ENCODE measurements at places on chromosomes 6 and 20. TPM values are rescaled to one million over a fixed set of nuclear protein-coding genes. Genes with fewer than 3 reads are reported as not detected.
A peak's percentile ranks its signal among the peaks of the same experiment; 100 is the strongest.

- no peak for DNase-seq
Measured at GRCh38 chr6:126477678-126478077, 137.8 kb downstream of the CENPW start.

CTCFL gene
- total RNA-seq, result not detected

GRCh38 chr20:57007171-57007540, 259.3 kb downstream of the BMP7 start:
- DNase-seq, result no peak

DNA sequence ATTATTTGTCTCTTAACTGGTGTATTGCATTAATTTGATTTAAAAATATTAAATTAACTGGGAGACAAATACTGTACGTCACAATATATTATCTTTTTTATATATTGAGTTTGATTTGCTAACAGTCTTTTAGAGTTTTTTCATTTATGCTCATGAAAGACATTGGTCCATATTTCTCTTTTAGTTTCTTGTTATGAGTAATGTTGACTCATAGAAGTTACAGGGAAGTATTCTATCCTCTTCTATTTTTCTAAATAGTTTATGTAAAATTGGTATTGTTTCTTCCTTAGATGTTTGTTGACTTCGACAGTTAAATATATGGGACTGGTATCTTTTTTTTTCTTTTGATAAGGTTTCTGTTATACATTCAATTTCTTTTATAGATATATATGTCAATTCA, 1115.6 kb upstream of the CITED2 start:
- no peak for DNase-seq

ALDH5A1 gene
- 39.6 TPM for total RNA-seq

SYNDIG1 gene
- 4.6 TPM for total RNA-seq

- peak; percentile 52 for DNase-seq
Measured at GRCh38 chr6:116764961-116765841, at the start of gene FAM162B. TSS of gene FAM162B (minus strand) at chr6:116765719. CDS start at chr6:116765576, 143 bp downstream.

DNA sequence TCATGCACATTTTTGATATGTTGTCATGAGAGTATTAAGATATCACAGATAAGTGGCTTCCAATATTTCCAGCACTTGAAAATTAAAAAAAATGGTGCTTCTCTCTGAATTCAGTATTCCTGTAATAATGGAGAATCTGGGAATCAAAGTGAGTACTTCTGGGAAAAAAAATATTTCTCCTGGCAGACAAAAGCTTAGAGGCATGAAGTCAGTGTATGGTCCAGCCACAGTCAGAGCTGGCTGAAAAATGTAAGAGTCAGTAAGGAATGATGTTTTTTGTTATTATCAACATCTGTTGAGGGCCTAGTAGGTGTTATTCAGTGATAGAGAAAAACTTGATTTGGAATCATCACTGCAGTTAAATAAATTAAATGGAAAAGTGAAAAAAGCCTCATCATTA, 3.2 kb upstream of the RFPL4B start:
- no peak for DNase-seq

COL21A1 gene
- total RNA-seq, result 9.3 TPM

DNA sequence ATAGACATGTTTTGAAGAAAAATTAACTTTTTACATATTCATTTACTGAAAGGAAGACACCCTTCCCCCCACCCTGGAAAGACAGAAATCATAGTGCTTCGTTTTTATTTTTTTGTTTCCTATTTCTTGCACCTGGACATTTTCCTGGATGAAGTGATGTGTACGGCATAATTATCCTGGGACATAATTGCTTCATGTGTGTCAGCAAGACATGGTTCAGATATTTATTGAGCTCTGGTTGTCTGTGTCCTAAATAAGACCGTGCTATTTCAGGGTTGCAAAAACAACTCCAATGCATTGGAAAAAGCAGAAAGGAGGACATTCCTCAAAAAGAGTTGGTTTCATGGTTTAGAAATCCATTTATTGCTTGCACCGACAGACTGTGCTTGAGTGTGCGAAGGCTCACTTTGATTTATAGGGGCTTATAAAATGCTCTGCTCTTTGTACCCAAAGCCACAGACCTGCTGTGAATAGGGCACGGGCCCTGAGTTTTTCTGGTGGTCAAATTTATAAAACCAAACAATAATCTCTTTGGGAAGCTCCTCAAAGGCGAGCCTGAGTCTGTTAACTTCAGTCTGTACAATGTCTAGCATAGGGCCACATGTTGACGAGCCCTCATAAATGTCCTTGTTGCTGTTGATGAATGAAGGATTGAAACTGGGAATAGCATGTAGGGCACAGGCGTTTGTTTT, 179.5 kb downstream of the SOX4 start:
- DNase-seq, result no peak

DNA sequence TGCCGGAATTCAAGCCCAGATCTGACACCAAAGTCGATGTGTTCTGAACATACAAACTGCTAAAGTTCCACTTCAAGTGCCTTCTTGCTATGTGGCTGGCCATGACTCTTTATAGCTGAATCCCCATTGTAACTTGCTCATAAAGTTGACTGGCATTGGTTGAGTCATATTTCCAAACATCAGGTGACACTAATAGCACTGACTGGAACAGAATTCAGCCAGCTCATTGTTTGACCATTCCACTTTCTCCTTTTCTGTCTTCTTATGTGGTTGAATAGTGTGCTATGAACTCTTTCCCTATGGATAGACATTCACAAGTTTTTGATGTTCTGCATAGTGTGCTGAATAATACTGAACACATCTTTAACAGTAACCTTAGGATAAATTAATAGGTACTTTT, 266.2 kb upstream of the ZFP64 start:
- DNase-seq, result no peak

TAAR6 gene
- total RNA-seq, result not detected

CGA gene
- not detected for total RNA-seq

GRCh38 chr6:133097208-133097607, 143.9 kb upstream of the EYA4 start:
- DNase-seq, result no peak

DAAM2 gene
- total RNA-seq, result 23.0 TPM

PRL gene
- total RNA-seq, result not detected

- no peak for DNase-seq
Measured at GRCh38 chr6:156864557-156864956, 87.4 kb downstream of the ARID1B start.

DNA sequence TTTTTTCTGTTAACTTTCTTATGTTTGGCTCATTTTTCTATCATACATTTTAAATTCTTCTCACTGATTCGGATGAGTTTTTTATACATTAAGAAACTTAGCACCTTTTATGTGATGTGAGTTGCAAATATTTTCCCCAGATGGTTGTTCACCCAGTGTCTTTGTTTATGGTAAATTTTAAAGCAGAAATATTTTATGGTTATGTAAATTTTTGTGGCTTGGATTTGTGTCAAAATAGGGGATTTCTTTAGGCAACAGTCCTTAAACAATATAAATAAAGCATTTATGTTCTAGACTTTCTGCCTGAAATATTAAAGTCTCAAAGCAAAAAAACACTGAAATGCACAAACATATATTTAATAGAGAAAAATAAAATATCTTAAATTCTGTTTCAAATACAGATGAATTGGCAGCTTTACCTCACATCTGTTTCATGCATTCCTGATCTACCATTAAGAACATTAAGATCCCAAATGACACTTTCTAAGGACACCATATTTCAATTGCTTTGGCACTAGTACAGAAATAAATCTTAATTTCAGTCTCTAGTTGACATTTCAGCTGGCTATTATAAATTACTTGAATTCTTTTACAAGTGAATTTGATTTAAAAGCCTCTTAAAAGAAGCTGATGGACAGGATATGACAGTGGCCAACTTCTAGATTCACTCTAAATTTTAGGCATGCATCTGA, 646.6 kb downstream of the HACE1 start:
- no peak for DNase-seq

TFAP2A gene
- 45.2 TPM for total RNA-seq

PRRT1 gene
- total RNA-seq, result 2.8 TPM

DNA sequence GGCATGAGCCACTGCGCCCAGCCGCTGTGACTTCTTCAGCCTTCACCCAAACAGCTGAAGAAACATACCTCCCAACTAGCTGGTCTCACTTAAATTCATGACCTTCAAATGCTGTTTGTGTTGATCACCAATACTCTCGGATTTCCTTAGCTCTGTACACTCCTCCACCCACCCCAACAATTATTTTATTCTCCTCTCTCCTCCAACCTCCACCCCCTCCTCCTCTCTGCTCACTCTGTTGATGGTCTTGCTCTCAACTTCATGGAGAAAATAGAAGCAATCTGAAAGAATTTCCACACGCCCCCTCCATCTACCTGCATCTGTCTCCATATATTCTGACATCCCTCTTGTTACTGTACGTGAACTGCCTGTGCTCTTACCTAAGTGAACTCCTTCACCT, 6.6 kb upstream of the DLK2 start:
- no peak for DNase-seq

- DNase-seq, result no peak
Measured at GRCh38 chr6:109521080-109521479, 38.1 kb upstream of the ZBTB24 start.

PPP1R14C gene
- total RNA-seq, result 0.52 TPM

OPRM1 gene
- not detected for total RNA-seq

DNA sequence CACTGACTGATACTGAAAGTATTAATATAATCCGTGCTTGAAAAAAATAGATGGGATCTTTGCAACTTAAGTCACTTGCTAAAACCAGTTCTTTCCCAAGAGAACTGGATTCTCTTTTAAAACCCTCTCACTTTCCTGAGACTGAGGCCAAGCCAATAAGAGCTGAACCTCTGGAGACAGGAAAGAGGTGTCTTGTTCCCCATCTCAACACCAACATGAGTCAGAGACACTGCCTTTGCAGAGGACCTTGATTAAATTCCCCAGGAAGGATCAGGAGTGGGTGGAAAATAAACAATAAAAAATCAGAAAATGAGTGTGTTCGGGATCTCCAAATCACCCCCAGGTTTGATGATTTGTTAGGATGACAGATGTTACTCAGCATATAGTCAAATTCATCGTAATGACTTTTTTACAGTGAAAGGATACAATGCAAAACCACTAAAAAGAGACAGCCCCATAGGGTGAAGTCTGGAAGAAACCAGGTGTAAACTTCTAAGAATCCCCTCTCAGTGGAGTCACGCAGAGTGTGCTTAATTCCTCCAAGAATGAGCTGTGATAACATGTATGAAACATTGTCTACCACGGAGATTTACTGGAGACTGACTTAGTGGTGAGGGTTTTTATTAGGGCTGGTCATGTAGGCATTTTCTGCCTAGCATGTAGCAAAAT, 122.8 kb upstream of the BEND3 start:
- DNase-seq, result no peak

- no peak for DNase-seq
Measured at GRCh38 chr6:145003145-145003544, 718.0 kb downstream of the UTRN start.

DNA sequence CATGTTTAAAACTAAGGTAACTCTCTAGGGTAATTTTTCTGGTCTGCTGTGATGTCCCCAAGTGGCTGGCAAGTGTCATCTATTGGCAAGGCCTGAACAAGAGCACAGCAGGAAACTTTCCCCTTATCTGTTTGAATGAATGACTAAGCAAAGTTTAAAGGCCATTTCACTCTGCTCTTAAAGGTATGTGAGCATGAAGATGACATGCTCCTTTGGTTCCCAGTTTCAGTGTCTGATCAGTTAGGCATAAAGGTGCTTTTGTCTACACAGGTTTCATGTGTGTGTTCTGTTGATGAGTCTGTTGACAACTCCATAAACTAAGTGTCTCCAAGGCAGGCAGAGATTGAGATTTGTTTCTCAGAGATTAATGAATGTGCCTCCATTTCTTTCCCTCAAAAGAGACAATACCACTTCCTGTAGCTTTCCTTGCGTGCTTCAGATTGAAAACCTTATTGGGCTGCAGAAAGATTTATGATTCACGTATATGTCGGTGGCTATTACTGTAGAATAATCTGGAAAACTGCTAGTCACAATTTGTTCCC, 83.9 kb downstream of the MAP3K7 start:
- no peak for DNase-seq

DNA sequence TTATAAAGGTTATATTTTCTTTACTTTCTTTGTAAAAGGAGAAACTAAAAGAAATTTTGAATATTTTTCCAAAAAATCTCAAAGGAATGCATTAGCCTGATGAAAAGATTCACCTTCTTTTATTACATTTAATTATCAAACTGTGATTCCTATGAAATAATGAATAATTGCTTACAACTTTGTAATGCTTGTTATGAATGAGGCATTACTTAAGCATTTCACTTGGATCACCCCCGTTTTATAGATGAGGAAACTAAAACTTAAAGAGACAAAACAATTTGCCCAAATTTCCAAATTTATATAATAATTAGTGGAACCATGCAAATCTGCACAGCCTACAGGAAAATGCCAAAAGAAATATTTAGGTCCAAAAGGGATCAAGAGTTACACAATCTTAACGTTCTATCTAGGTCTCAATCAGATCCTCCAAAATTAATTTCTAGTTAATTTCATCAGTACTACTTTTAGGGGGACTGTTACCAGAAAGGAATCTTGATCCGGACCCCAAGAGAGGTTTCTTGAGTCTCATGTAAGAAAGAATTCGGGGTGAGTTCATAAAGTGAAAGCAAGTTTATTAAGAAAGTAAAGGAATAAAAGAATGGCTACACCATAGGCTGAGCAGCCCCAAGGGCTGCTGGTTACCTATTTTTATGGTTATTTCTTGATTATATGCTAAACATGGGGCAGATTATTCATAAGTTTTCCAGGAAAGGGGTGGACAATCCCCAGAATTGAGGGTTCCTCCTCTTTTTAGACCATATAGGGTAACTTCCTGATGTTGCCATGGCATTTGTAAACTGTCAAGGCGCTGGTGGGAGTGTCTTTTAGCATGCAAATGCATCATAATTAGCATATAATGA, 288.0 kb downstream of the ADGB start:
- no peak for DNase-seq

DNA sequence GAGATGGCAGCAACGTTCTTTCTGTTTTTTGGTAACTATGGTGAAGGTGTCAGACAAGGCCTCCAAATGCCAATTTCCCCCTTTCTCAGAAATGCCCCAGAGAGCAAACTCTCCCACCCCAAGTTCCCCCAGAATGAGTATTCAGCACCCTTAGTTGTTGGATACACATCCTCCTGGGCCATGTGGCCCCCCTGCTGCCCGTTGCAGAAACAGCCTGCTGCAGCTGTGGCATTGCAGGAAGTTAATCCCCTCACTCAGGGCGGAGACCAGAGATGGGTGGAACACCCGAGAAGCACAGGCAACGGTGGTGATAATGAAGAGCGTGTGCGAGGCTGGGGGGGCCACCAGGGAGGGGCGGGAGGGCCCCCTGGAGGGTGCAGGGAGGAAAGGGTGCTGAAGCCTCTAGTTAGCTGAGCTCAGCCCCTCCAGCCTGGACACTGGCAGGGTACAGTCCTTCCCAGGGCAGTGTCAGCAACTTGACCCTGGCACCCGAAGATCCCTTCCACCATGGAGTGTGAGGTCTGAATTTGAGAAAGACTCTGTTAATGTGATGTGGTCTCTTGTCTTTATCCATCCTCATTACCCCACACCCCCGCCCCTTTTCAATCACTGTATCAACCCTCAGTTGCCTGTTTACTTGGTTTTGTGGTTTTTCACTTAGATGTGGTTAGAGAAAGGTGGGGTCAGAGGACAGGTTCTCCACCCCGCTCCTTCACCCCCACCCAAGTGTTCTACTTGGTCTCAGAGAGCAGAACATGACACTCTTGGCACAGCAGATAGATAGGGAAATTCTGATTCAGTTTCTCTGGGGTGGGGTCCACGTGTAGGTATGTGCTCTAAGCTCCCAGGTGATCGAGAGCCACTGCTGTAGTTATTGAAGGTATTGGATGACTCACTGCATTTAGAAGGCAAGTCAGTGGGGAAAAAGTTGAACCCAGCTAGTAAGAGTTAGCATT, 208.8 kb upstream of the SUPT3H start:
- DNase-seq, result no peak

- DNase-seq, result no peak
Measured at GRCh38 chr6:127959869-127960268, 59.0 kb upstream of the THEMIS start.

GRCh38 chr20:884983-885952, 30.9 kb downstream of the ANGPT4 start:
- peak; percentile 59 for DNase-seq

Data from ureter (tissue), 1 donor.